Retina (tissue), 1 donor: ENCODE measurements at places on chromosomes 12 and 14.

DNA sequence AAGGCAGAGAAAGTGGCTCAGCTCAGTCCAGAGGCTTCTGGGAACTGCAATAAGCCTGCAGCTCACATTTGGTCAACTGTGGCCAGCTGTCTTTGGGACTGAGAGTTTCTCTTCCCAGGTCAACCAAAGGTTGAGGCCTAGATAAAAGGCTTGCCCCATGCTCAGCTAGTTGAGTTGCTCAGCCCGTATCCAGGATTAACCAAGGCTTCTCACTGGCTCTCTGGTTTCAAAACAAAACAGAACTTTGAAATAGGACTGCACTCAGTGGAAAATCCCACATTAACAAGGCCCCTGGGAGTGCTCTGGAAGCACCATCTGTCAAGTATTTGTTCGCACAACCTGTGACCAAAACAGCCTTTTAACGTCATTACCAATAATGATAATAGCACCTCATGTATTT, 40.3 kb upstream of the NUAK1 start:
- peak; percentile 44 for DNase-seq

DNA sequence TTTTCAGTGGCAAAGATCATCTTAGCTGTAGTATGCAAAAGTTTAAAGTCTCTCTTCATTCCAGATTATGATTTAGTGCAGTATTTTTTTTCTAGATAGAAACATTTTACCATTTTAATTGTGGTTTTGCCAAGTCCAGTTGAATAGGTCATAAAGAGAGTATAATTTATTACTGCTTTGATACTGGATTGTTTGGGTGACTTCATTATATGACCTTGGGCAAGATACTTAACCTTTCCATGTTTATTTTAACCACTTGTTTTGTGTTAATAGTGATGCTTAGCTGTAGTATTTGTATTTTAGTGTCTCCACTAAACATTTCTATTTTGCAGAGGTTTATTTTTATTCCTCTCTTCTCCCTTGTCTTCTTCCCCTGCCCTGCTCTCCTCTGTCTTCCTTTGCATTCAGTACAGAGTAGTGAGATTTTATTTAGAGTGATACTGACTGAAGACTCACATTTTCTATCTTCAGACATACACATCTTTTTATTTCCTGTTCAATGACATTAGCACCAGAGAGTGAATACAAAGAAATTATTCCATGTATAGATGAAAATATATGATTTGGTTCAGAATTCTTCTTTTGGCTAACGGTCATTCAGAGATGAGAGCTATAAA, 215.2 kb downstream of the ERC1 start:
- no peak for DNase-seq

- no peak for DNase-seq
Measured at GRCh38 chr12:125889742-125890141, 824.5 kb downstream of the AACS start.

DNA sequence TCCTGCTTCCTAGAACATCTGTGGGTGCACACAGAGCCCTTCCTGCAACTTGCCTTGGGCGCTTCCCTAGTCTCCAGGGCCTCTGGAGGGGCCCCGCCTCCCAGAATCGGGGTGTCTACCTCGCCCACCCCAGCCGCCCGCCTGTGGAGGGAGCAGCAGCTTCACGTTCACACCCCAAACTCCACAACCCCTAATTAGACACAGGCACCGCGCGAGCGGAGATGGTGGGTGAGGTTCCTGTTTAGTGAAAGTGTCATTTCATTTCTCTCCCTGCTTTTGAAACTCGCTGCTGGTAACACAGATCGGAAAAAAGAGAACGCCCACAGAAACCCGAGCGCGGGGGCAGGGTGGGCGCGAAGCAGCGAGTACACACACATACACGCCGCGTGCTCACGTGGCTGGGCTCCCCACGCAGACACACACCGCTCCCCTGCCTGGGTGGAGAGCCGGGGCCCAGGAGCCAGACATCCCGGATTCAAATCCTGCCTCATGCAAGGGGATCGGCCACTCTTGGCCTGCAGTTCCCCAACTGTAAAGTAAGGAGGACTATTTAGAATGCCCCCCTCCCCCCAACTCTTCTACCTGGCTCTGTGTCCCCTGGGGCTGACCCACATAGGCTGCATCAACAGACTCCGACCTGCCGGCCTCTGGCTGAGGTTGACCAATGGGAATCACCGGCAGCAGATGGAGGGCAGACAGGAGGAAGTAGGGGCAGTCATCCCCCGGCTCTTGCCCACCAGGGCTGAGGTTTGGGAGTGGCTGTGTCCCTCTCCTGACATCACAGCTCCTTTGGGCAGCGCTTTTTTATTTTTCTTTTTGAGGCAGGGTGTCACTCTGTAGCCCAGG, 79.2 kb upstream of the NCOR2 start:
- no peak for DNase-seq

- no peak for DNase-seq
Measured at GRCh38 chr14:45222485-45223262, 30.3 kb downstream of the MIS18BP1 start.

- DNase-seq: peak; percentile 50
Measured at GRCh38 chr14:22848351-22849164, 12.2 kb downstream of the MMP14 start.

DNA sequence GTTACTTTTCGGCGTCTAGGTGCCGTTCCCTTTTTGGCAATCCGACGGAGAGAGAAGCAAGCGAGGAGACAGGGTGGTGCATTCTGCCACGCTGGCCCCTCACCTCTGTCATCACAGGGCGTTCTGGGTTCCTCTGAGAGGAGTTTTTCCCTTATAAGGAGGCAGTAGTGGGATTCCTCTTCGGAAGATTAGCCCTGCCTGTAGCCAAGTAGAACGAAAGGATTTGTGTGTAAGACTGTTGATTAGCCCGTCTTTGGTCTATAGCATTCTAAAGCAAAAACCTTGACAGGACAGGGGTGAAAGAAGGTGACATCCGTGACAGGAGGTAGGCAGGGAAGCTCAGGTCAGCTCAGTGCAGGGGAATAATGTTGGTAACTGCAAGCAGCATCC, 9.1 kb upstream of the NEMF start:
- DNase-seq: no peak

DNA sequence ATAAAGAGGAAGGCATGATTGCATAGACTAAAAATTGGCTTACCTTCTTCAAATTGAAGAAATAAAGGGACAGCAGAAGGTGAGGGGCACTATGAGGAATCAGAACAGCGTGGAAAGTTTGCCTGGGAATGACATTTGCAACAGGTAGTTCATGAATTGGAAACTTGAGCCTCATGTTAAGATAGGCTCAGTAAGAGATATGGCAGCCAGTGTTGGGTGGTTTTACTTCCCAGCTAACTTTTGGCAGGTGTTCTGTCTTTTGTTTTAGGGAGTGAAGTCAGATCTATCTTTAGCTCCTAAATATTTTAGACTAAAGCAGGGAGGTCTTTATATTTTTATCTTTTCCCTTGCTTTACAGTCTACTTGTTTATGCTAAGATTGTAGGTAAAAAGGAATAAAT, 122.4 kb downstream of the ANO6 start:
- DNase-seq: no peak

DNA sequence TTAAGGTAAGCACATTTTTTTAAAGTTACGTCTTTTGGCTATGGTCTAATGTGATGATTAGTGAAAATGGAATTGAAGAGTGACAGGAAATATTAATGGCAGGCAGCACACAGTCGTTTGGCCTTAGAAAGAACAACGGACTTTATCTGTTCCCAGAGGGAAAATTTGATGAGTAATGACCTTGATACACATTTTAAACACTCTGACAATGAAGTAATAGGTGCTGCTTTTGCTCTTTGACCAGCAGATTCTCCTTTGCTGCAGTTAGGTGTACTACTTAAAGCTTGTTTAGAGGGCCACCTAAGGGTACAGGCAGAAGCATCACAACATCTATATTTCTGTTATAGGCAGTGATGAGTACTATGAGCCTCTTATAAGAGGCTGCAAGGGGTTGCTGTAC, 27.1 kb upstream of the RNU6-8 start:
- no peak for DNase-seq

GRCh38 chr14:24928386-24928900, 121.5 kb downstream of the STXBP6 start:
- DNase-seq: no peak

- DNase-seq: peak; percentile 79
Measured at GRCh38 chr12:114662512-114663177, 21.3 kb downstream of the TBX3 start.

DNA sequence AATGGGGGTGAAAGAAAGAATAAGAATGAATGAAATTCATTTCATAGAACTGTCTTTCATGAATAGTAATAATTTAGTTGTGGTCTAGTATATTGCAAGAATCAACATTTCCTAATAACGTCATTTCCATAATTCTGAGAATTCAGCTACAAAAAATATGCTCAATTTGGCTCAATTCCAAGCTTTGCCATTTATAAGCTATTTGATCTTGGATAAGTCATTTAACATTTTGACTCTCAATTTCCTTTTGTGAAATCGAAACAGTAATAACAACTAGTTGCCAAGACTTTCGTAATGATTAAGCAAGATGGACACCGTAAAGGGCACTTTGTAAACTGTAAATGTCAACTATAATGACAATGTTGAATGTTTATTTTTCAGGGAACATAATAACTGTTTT, 18.1 kb downstream of the NOS1 start:
- no peak for DNase-seq

DNA sequence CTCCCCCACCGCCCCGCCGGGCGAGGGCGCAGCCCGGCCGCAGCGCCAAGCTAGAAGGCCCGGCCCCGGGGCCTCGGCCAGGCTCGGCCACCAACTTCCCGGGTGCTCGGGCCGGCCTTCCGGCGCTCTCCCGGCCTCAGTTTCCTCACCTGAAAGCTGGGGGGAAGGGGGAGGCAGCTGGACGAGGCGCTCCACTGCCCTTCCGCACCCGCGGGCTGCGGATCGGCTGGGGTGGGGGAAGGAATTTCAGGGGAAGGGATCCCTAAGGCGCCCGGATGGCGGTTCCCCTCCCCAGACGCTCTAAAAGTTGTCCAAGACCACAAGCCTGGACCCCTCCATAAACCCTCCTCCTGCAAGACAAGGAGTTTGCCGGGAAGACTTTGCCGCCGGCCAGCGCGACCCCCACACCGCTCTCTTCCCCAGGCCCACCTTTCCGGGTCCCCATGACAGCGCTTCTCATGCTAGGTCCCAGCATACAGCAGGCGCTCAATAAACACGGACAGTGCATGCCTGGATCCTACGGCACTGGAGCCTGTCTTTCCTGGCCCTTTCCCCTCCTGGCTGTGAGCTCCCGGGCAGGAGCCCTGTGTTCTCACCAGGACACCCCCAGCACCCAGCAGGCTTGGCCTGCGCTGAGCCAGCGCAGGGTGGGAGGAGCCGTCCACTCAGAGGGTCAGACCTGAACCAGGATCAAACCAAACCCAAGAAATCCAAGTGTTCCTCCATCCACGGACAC, 18.1 kb downstream of the BEGAIN start:
- DNase-seq: no peak

GRCh38 chr12:58584880-58585279, 335.4 kb downstream of the LRIG3 start:
- no peak for DNase-seq

DNA sequence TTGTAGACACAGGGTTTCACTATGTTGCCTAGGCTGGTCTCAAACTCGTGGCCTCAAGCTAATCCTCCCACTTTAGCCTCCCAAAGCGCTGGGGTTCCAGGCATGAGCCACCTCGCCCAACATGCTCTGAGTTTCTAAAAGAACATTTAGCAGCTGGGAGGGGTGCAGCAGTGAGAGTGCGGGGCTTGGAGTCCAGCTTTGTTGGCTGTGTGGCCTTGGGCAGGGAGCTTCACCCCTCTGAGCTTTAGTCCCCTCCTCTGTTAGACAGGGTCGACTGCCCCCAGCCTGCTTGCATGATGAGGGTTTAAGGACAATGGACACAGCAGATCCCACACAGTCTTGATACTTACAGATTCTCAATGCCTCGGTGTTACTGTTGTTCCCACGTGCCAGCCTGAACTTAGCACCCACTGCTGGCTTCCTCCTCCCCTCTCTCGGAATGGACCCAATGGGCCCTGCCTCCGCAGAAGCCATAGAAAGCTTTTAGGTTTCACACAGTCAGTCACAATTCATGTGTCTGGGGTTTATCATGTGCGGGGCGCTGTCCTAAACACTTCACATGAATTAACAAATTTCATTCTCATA, 54.6 kb downstream of the PSMA6 start:
- no peak for DNase-seq

- no peak for DNase-seq
Measured at GRCh38 chr14:105168496-105168978, at the start of gene JAG2. Gene JAG2, minus strand, starts transcription at chr14:105168776. Its CDS starts 356 bp downstream, at chr14:105168420.

GRCh38 chr12:48994224-48995085, 4.7 kb downstream of the DDN start:
- DNase-seq: no peak

DNA sequence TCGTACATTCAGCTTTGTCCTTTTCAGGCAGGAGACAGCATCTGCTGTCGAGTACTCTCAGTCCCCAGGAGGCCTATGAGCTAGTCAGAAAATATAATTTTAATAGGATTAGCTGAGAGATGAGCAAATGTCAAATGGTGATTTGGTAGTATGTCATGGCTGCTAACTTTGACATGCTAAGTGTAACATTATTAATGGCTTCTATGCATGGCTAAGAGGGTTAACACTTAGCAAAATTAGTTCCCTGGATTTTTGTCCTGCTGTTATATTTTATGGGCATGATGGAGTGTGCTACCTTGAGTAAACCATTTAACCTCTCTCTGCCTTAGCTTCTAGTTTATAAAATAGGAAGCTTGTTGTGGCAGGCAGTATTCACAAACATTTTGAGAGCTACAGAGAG, 2.9 kb upstream of the PCNX1 start:
- no peak for DNase-seq

DNA sequence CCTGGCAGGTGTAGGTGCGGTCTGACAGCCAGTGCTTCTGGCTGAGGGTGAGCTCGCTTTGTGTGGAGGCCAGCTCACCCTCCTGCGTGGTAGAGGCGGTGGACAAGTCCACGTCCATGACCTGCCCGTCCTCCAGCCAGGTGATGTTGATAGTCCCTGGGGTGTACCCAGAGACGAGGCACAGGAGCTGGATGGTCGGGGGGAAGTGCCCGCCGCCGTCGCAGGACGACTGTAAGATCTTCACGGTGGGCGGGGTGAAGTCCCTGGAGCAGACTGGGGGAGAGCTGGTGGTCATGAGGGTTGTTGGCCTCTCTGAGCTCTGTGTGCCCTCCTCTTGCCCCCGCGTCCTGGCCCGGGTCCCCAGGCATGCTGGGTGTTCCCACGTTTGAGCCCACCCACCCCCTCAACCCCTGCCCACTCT, 74.6 kb downstream of the TMEM121 start:
- no peak for DNase-seq

GRCh38 chr12:46414591-46415268, 42.2 kb upstream of the SLC38A2 start:
- DNase-seq: no peak

DNA sequence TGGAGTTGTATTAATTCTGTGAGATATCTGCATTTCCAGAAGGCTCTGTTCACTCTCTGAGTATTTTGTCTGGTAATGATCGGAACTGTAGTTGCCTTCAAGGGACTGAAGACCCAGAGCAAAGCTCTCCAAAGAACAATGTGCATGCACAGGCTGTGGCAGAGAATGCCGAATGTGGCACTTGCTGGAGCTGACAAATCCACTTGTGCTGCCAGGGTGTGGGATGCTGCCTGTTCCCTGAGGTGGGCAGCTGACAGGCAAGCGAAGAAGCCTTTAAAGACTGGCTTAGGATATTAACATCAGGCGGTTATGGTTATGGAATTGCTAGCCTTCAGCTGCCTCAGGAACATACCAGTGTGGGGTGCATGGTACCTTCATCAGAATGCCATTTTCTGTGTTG, 419.9 kb upstream of the ATP2B1 start:
- DNase-seq: peak; percentile 9
